ENCODE measurements at places on chromosomes 6 and 20. TPM values are rescaled to one million over a fixed set of nuclear protein-coding genes. Genes with fewer than 3 reads are reported as not detected.

The HAO1 gene
- not detected for total RNA-seq

The PRSS35 gene
- 0.36 TPM for total RNA-seq

The HLA-DQA1 gene
- total RNA-seq: 5.4 TPM

The CYP39A1 gene
- 5.4 TPM for total RNA-seq

DNA sequence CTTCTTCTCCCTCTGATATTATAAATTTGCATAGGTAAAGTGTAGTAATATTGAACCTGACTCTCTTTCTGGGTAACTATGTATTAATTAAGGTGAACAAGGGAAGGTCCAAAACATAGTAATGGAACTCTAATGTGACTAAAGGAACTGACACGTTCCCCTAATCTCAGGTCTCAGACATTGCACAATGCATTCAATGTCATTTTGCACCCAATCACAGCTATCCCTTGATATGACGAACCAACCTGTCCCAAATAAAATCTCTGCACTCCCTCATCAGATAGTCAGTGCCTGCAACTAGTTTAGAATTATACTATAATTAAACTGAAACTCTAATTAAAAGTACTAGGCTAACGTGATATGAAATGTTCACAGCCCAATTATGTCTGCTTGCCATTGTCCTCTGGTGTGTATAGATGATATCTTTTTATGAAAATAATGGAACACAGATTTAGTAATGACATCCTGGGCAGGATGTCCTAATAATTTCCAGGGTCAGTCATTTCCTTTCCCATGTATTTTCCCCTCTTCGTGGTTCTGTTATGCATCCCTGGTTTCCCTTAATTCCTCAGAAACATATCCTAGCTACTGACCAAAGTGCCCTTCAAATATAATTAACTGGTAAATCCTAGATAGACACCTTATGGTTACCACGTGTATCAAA lies 36.8 kb downstream of the PTPRK start:
- H3K4me3 ChIP-seq: no peak overlapping the region
- H3K4me1 ChIP-seq: peaks cover 78% of the 10 kb centered on the region
- no peak for DNase-seq
- peak overlapping the region; percentile 53 for H3K27ac ChIP-seq
- H3K27me3 ChIP-seq: no peaks in the 10 kb centered on the region

GRCh38 chr20:63555661-63556381 lies 1.9 kb downstream of the FNDC11 start:
- peaks cover 20% of the 10 kb centered on the region for H3K27me3 ChIP-seq
- H3K27ac ChIP-seq: no peak overlapping the region
- H3K36me3 ChIP-seq: peaks cover 23% of the 10 kb centered on the region
- peaks cover 14% of the 10 kb centered on the region for H3K4me1 ChIP-seq
- H3K4me3 ChIP-seq: no peak overlapping the region

- DNase-seq: peak; percentile 59
- H3K27me3 ChIP-seq: no peaks in the 10 kb centered on the region
- H3K4me3 ChIP-seq: peak within 1 kb of the TSS; percentile 71
- H3K4me1 ChIP-seq: peaks cover 72% of the 10 kb centered on the region
- H3K36me3 ChIP-seq: no peaks in the 10 kb centered on the region
- H3K27ac ChIP-seq: peak within 1 kb of the TSS; percentile 93
These were observed at the start of gene FILIP1 for GRCh38 chr6:75493400-75494064. FILIP1 (minus strand) TSS chr6:75493800; CDS start chr6:75414972, 78,828 bp downstream.

- H3K27ac ChIP-seq: no peak overlapping the region
- peaks cover 27% of the 10 kb centered on the region for H3K4me1 ChIP-seq
- H3K27me3 ChIP-seq: no peaks in the 10 kb centered on the region
- DNase-seq: no peak
- no peaks in the 10 kb centered on the region for H3K36me3 ChIP-seq
These were observed 33.9 kb upstream of the FBXO30 start for GRCh38 chr6:145848541-145848940.

DNA sequence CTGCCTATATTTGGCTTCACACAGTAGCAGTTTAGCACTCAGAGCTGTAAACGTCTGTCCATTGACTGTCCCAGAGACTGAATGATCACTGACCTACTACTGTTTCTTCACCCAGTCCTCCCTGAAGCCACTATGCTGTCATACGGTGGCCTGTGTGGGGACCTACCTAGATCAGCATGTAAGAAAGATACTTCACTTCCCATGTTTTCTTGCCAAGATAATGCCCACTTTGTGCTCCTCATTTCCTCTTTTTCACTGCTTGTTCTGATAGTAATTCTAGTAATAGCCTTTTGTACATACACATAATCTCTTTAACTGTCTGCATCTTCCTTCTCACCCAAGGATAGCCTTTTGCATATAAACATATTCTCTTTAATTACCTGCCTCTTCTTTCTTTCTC lies 109.9 kb upstream of the TIAM2 start:
- DNase-seq: no peak
- no peaks in the 10 kb centered on the region for H3K36me3 ChIP-seq
- H3K27me3 ChIP-seq: no peaks in the 10 kb centered on the region
- no peak overlapping the region for H3K27ac ChIP-seq
- peaks cover 18% of the 10 kb centered on the region for H3K4me1 ChIP-seq
- H3K4me3 ChIP-seq: no peak overlapping the region
